ENCODE measurements at places on chromosomes 6 and 20.

DNA sequence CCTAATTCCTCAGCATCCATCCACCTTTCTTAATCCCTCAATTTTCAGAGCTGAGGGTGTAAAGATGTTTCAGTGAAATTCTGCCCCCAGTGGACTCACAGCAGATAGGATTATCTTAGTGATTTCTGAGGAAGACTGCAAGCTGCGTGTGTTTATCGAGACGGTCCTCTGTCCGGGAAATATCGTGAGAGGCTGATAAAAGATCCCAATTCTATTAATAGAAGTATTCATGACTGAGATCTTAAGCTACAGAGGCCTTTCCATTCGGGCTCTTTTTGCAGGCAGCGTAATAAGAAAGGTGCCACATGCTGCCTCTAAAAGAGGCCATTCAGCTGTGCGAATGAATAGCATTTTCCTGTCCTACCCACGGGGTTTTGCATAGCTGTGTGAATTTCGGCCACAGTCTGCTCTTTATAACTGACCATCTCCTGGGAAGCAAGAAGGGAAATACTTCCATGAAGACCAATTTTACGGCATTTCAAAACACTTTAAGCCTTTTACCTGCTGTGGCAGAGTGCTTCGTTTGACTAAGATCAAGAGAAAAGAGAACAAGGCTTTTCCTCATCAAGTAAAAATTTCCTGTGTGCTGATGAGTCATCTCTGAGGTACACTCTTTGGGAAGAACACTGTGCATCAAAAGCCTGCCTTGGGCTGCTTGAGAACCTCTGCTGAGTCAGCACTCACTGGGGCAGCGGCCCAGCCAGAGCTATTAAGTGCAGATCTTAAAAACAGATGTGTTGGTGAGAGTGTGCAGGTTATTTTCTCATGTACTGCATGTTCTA is 208.8 kb downstream of the ARHGAP18 start:
- DNase-seq: no peak

DNA sequence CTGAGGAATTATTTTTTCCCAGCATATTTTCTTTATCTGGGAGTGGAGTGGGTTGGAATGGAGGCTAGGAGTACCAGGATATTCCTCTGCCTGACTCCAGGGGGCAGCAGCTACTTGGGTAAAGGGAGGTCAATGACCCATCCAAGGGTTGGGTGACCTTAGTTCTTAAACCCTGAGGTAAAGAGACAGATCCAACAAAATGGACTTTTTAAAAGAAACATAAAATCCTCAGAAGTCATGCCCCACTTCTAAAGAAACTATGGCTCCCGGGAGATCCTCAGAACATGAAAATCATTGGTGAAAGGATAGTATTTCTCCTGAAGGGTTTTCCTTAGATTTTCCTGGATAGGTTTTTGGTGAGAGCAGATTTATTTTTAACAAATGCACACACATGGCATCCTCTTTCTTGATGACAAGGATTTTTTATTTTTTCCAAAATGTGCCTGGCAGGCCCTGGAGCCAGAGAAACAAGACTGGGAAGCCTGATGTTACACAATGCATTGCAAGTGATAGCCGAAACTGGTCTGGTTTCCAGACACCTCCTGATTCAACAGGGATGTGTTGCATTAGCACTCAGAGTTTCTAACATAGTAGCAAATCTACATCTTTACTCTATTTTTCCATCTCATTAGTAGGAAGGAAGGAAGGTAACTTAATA is 240.9 kb upstream of the BTBD3 start:
- DNase-seq: no peak

DNA sequence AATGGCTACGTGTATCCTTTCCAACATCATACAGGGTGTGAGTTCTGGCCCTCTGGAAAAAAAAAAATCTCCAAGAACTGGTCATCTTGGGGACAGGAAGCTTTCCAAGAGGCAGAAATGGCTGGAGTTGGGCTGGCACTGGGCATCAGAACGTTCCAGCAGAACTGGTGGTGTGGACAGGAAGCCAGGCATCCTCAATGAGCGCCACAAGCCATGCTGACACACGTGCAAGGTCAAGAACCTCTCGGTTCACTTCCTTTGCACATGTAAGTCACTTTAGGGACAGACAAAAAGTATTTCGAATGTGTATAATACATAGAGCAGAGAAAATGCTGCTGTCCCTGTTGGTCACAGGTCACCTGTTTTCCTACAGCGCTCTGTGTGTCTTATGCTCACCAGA is 27.4 kb upstream of the RIN2 start:
- no peak for DNase-seq

GRCh38 chr20:57996465-57996864 is 232.0 kb downstream of the ANKRD60 start:
- DNase-seq: no peak

DNA sequence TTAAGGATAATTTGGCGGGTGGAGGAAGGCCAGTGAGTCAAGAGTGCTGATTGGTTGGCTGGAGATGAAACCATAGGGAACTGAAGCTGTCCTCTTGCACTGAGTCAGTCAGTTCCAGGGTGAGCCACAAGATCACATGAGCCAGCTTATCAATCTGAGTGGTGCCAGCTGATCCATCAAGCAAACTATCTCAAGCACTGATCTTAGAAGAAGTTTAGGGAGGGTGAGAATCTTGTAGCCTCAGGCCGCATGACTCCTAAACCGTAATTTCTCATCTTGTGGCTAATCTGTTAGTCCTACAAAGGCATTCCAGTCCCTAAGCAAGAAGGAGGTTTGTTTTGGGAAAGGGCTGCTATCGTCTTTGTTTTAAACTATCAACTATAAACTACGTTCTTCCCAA is 954.3 kb downstream of the KIF16B start:
- DNase-seq: no peak

DNA sequence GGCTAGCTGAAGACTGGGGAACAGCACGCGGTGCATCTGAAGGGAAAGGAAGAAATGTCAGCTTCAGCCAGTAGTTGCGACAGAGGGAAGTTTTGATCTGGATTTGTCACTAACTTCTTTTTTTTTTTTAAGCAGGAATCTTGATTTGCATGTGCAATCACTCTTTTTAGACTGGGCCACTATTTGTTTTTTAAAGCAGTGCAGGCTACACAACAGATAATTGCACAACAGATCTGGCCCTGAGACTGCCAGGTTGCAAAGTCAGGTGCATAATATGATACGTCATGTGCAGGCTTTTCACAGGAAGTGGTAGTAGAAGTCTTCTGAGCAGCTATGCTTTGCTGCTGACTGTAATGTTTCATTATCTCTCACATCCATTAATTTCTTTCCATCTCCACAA is 13.5 kb downstream of the PFDN4 start:
- DNase-seq: peak; percentile 17

- DNase-seq: no peak
Measured at GRCh38 chr20:4601630-4602296, 119.9 kb upstream of the PRND start.
